ENCODE measurements at places on chromosomes 16 and 17.
A peak's percentile ranks its signal among the peaks of the same experiment; 100 is the strongest.

GRCh38 chr16:8660841-8661301 is 13.5 kb upstream of the ABAT start:
- no peak for DNase-seq

DNA sequence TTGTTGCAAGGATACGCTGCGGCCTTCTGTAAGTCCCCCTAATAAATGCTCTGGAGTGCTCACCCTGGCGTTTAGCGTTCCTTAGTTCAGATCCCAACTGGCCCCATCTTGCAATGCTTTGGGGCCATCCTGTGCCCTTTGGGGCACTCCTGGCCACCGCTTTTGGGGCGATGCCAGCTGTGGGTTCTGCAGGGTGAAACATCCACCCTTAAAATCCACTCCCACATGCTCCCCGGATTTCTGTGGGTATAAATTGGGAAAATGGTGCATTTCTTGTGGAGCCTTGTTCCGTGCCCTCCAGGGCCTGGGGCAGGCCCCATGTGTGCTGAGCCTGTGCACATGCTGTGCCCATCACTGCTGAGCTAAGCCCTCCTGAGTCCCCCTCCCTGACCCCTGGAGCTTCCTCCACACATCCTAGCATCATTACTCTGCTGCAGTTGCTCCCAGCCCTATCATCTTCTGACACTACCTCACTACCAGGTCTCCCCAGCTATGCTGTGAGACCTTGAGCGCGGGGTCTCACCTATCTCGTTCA is 6.0 kb downstream of the MSRB1 start:
- no peak for DNase-seq

DNA sequence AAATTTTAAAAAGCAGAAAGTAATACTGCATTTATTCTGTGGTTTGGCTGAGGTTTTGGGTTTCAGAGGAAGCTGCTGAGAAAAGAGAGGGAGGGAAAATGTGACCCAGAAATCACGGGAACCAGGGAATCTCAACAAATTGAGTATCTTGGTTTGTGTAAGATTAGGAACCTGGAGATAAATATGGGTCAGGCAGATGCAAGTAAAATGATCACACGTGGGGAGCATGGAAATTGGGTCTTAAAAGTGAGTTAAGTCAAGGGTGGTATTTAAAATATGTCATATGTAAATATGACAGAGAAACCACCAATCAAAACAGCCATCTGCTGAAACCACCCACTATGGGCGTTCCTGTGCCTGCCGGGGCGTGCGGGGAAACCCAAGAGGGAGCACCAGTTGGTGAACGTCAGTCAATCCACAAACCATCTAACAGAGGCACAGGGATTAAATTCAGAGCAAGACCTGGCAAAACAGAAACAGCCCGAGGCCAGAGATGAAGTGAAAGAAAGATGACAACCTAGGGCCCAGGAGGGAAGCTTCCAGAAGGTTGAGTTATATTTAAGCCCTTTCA is 33.4 kb downstream of the CDH13 start:
- no peak for DNase-seq

DNA sequence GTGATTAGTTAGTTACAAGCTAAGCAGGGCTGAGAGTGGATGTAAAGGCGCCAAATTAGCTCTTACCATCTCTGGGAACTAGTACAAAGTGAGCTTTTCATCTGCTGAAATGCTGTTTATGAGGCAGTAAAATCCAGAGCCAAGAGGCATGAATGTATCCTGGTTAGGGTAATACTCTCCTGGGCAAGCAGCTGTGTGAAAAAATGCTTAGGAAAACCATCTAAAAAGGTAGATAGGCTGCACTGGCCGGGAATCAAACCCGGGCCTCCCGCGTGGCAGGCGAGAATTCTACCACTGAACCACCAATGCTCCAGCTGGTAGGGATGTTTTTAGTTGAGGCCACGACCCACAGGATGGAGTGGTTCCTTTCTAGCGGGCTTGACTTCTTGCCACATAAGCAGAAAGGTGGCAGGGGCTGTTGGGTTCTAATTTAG is 23.0 kb downstream of the VAC14 start:
- no peak for DNase-seq

DNA sequence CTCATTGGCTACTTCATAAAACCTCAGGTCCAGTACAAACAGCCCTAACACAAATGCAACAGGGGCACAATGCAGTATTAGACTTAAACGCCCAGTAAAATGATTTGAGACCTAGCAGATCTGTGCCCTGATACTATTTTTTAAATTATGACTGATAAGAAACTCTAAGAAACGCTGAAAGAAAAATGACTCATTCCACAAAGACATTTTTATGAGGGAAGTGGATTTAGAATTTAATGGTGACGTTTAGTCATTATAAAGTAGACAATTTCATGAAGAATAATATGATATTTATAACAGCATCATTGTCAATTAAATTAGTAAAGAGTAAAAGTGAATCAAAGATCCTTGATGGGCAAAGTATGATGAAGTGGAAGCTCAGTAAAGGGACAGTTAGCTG is 80.4 kb upstream of the DHX40 start:
- no peak for DNase-seq

DNA sequence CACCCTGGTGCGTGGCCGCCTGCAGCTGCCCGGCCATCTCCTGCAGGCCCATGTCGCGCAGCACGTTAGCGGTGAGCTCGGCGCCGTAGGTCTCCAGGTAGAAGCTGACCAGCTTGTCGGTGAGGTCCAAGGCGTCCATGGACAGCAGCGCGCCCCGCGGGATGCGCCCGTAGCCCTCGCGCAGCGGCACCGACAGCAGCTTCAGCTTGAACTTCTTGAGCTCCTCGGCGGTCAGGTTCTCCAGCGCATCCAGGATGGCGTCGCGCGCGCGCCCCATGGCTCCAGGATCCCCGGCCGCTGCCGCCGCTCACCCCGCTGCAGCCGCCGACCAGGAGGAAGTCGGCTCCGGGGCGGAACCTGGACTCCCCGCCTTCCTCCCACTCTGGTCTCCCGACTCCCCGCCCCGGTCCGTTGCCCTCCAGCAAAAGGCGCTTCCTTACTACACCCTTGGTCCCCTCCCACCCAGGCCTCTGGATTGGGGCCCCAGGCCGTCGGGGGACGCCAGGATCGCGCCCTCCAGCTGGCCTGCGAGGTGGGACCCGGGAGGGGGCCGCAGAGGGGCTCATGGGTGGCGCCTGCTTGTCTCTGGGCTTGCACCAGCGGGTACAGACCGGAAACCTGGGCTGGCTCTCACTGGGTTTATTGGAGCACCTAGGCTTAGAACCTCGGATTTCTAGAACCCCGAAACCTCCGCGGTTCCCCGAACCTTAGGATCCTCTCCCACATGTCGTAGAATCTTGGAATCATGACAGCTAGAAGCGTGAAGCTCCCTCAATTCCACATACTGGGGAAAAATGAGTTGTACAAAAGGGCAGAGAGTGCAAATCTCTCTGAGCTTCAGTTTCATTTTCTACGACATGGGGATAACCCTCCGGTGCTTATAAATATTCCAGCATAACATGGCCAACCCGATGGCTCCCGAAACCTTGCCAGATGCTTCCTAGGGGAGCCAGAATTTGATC is at the start of gene PYCARD:
Gene PYCARD, minus strand, starts transcription at position 347 of the 962 bp plus-strand sequence. Its CDS starts 70 bp downstream, at position 277.
- DNase-seq = no peak

- DNase-seq = no peak
Observed at GRCh38 chr17:292531-293382, 59.9 kb downstream of the RPH3AL start.

GRCh38 chr17:47813077-47813476 is 8.5 kb downstream of the OSBPL7 start:
- DNase-seq = no peak

DNA sequence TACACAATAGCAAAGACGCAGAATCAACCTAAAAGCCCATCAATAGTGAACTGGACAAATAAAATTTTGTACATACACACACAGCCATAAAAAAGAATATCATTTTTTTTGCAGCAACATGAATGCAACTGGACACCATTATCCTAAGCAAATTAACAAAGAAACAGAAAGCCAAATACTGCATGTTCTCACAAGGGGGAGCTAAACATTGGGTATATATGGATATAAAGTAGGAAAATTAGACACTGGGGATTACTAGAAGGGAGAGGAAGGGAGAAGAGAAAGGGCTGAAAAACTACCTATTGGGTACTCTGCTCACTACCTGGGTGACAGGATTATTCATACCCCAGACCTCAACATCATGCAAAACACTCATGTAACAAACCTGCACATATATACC is 28.2 kb downstream of the ADAMTS18 start:
- no peak for DNase-seq

DNA sequence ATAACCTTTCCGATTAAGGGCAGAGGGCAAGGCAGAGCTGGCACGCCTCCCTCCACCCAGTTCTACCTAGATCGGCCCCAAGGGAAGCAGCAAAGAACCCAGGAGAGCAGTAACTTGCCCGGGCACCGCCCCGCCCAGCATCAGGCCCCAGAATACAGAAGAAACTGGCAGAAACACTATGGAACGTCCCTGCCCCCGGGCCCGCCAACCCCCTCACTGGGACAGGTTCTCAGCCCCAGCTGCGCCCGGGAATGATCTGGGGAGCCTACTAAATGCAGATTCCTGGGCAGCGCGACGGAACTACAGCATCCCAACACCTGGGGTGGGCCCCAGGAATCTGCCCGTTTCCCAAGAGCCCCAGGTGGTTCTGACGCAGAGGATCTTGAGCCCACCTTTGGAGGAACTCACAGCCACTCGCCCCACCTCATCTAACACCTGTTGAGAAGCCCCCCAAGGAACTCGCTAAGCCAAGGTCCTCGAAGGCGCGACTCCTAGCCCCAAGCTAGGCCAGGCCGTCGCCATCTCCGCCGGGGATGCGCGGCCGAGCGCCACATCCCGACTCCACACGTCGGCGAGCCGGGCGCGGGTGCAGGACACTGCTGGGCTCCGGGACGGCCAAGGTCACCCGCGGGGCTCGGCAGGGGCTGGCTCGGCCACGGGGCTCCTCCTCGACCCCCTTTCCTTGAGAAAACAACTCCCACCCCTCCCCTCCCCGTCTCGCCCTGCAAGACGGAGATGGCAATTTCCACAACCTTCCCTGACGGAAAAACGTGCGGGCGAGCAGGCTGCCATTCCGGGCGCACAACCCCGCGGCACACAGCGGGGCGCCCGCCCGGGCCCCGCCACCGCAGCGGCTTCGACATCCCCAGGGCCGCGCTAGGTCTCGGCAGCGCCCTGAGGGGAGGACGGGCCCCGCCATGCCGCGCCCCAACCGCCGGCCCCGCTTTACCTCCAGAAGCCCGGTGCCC is 913 bp downstream of the CDIP1 start:
- DNase-seq = no peak

DNA sequence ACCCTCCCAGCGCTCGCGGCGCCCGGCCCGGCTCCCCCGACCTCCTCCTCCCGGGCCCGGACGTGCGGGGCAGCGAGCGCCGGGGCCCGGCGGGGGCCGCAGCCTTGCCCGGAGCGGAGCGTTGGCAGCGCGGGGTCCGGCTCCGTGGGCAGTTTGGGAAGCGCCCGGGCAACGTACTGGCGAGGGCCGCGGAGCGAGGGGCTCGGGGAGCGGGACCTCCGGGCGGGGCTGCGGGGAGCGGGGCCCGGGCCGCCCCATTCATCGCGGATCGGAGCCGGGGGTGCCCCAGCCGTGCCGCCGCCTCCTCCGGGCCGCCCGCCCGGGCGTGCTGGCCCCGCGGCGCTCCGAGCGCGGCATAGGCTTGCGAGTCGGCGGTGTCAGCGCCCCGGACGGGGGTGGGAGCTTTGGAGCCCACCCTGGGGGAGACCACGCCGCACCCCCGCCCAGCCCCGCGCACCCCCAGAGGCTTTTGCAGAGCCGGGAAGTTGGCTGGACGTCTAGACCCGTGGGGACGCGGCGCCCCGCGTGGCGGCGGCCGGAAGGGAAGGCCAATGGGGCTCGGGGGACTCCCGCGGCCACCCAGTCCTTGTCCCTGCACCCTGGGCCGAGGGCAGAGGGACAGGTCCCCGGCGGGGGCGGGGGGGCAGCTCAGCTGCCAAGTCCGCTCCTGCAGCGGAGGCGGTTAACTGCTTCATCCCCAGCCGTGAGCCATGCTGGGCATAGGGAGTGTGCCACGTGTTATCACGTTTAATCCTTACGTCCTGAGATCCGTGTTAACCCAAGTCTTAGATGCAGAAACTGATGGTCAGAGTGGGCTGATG is 852 bp downstream of the ZNF469 start:
- no peak for DNase-seq

DNA sequence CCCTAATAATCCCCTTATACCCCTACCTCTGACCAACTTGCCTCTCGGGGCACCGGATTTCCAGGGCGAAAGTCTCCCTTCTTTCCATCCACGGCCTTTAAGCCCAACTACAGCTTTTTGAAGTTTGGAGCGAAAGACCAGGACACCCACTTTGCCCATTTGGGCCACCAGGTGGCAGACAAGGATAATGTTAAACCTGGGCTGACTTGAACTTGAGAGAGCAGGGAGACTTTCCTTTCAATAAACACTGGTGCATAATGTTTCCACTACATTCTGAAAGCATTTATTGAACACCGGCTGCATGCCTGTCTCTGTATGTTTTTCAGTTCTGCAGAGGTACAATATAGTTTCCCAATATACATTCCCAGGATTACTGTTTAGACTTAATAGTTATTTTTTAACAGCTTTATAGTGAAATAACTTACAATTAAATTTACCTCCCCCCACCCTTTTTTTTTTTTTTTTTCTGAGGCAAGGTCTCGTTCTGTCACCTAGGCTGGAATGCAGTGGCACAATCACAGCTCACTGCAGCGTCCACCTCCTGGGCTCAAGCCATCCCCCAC is 6.9 kb upstream of the CES3 start:
- peak; percentile 46 for DNase-seq

GRCh38 chr16:52528393-52529065 is 18.4 kb downstream of the TOX3 start:
- no peak for DNase-seq
